ENCODE measurements at places on chromosomes 11 and 22. TPM values are rescaled to one million over a fixed set of nuclear protein-coding genes. Genes with fewer than 3 reads are reported as not detected.
A peak's percentile ranks its signal among the peaks of the same experiment; 100 is the strongest.

ASCC2 gene
- total RNA-seq = 73.5 TPM

OR51B4 gene
- not detected for total RNA-seq

WNT11 gene
- total RNA-seq = not detected

MRGPRX4 gene
- not detected for total RNA-seq

GRCh38 chr11:10263929-10264328 is 30.1 kb downstream of the SBF2 start:
- peaks cover 3% of the 10 kb centered on the region for H3K36me3 ChIP-seq
- H3K27ac ChIP-seq = no peak overlapping the region
- H3K27me3 ChIP-seq = no peaks in the 10 kb centered on the region

GRCh38 chr11:12089473-12089872 is 20.9 kb upstream of the MICAL2 start:
- no peaks in the 10 kb centered on the region for H3K36me3 ChIP-seq
- no peaks in the 10 kb centered on the region for H3K27me3 ChIP-seq
- H3K4me1 ChIP-seq = peaks cover 37% of the 10 kb centered on the region

PYGM gene
- total RNA-seq = 1.6 TPM

DNA sequence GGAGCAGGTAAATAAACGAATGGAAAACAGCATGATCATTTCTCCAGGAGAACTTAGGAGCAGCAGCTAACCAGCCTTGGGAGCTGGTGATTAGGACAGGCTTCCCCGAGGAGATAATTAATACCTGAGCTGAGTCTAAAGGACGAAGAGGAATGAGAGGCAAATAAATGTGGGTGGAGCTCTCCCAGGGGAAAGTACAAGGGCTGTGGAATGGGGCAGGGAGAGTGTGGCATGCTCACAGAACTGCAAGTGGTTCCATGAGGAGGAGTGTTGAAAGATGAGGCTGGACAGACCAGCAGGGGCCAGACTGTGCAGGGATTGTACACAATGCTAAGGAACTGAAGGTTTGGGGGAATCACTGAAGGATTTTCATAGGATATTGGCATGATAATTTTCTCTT is 14.2 kb upstream of the TLCD5 start:
- no peaks in the 10 kb centered on the region for H3K36me3 ChIP-seq
- H3K27me3 ChIP-seq = peaks cover 6% of the 10 kb centered on the region
- no peak overlapping the region for H3K4me3 ChIP-seq
- DNase-seq = no peak
- no peaks in the 10 kb centered on the region for H3K4me1 ChIP-seq

DNA sequence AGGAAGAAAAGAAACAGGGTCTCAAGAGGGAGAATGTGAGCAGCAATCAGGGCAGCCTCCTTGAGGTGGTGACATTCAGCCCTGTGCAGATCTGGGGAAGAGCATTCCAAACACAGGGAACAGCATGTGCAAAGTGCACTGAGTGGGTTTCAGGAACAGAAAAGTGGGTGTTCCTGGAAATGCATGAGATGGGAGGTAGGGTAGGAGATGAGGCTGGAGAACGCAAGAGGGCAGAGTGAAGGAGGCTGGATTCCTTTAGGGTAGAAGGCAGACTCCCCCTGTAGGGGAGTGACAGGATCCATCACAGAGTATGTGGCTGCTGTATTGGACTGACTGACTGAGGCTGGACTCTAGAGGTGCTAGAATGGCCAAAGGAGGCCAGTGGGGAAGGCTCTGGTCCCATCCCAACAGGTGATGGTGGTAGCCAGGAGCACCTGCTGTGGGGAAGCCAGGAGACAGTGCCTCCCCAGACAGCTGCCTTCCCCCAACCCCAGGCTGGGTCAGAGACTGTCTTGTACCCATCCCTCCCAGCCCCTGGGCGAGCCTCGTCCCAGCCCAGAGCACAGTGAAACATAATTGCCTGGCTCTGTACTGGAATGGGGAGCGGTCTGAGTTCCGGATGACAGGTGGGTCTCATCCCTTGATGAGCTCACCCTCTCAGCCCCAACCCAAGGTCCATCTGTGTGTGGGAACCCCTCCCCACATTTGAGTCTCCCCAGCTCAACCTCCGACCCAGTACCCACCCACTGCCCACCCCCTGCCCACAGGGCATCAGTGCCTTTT is 419.4 kb downstream of the MN1 start:
- H3K27me3 ChIP-seq = peaks cover 12% of the 10 kb centered on the region
- H3K4me3 ChIP-seq = no peak overlapping the region
- H3K36me3 ChIP-seq = no peaks in the 10 kb centered on the region
- H3K4me1 ChIP-seq = no peaks in the 10 kb centered on the region
- no peak overlapping the region for H3K27ac ChIP-seq
- DNase-seq = no peak

DNA sequence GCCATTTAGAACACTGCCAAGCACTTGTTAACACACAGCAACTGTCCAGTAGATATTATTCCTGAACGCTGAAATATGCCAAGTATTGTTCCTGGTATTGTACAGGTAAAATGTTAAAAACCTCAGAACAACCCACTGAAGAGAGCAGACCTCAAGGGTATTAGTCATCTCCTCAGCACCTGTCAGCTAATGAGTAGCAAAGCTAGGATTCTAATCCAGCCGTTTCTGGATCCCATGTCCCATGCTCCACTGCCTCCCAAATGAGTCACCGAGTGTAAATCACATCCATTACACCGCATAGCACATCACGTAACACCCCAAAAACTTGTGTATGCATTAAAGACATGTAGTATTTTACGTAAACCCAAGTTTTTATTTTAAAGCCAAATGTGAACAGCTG is 705.4 kb upstream of the TENM4 start:
- H3K27me3 ChIP-seq = no peaks in the 10 kb centered on the region
- no peak overlapping the region for H3K27ac ChIP-seq
- H3K36me3 ChIP-seq = no peaks in the 10 kb centered on the region
- DNase-seq = no peak
- no peaks in the 10 kb centered on the region for H3K4me1 ChIP-seq

DNA sequence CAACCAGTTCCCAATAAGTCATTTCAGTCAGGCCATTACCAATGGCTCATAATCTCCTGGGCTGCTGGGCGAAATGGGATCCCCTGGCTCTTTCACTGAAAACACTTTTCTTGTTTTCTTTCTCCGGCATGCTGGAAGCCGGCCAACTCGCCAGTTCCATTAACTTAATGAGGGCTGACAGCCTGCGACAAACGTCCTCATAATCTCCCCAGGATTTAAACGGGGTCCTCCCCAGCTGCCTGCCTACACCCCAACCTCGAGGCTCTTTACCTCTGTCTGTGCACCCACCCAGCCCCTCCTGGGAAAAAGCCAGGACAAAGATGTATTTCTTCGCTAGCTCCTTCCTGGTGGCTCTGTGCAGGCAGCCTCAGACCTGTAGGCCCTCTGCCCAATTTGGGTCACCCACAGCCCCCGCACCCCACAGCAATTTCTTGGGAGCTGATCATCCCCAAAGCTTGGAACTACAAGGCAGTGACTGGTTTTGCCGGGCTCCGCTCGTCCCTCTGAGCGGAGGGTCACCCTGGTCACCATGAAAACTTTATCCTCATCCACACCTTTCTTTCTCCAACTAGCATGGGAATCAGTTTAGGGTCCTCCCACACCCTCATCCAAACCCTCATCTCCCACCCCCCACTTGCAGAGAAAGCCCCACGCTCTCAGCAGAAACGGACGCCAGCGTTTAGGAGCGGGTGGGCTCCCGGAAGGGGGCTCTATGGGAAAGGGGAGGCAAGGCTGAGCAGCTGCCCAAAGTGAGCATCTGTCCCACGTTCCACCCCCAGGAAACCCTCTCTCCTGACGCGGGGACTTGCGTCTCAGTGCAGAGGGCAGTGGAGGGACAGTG is 51.1 kb upstream of the KCNQ1OT1 start:
- no peaks in the 10 kb centered on the region for H3K4me1 ChIP-seq
- no peak for DNase-seq
- H3K27ac ChIP-seq = no peak overlapping the region
- peaks cover 7% of the 10 kb centered on the region for H3K36me3 ChIP-seq
- no peaks in the 10 kb centered on the region for H3K27me3 ChIP-seq

DNA sequence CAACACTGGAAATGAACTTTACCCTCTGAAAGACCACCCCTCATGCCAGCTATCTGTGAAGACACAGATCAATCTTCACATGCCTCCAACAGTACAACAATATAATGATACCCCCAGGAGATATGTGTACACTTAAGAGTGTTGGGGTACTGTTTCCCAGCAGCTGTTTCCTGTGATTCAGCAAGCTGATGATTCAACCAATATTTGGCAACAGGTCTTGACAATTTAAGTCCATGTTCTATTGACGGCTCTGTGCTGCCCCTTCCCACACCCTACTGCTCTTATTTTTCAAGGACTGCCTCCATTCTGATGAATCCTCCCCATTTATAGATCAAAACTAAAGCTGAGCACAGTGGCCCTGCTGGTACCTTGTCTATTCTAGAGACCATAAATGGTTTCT is 6.6 kb downstream of the SNX19 start:
- H3K4me1 ChIP-seq = peaks cover 10% of the 10 kb centered on the region
- peaks cover 72% of the 10 kb centered on the region for H3K36me3 ChIP-seq
- H3K27ac ChIP-seq = no peak overlapping the region
- DNase-seq = no peak
- H3K4me3 ChIP-seq = no peak overlapping the region
- no peaks in the 10 kb centered on the region for H3K27me3 ChIP-seq

DNA sequence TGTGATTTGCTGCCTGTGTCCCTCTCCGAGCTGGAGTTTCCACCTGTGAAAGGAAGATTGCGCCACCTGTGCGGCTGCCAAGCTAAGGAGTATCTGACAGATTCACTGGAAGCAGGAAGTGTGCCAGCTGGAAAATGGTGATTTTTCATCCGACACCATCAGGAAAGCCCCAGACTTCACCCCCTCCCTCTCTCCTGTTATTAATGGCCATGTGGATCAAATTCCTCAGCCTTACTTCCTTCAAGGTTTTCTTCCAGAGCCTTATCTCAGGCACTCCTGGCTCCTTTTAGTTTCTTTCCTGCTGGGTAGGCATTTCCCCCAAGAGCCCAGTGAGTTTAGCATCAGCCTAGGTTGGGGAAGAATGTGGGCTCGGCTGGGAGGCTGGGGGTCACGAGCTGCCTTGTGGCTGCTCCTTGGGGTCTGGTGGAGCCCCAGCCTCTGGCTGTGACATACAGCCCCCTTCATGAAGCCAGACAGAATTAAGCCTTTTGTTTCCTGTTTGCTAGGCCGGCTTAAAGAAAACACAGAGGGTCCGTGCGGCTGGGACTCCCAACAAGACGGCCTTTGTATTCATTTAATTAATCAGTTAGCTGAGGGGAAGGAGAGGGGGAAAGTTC is 37.1 kb downstream of the PKNOX2 start:
- no peaks in the 10 kb centered on the region for H3K4me1 ChIP-seq
- H3K27me3 ChIP-seq = peaks cover 24% of the 10 kb centered on the region
- H3K4me3 ChIP-seq = no peak overlapping the region
- H3K27ac ChIP-seq = no peak overlapping the region
- H3K36me3 ChIP-seq = no peaks in the 10 kb centered on the region

- no peak overlapping the region for H3K4me3 ChIP-seq
- peak overlapping the region; percentile 11 for H3K27ac ChIP-seq
- H3K4me1 ChIP-seq = peaks cover 34% of the 10 kb centered on the region
- DNase-seq = no peak
- peaks cover 12% of the 10 kb centered on the region for H3K36me3 ChIP-seq
Measured at GRCh38 chr11:3926458-3927095, 71.1 kb downstream of the STIM1 start.

- H3K27ac ChIP-seq = no peak overlapping the region
- no peak overlapping the region for H3K4me3 ChIP-seq
- peaks cover 2% of the 10 kb centered on the region for H3K36me3 ChIP-seq
Measured at GRCh38 chr22:49544286-49544685, 283.4 kb downstream of the BRD1 start.
